ENCODE measurements at places on chromosomes 12 and 14. TPM values are rescaled to one million over a fixed set of nuclear protein-coding genes. Genes with fewer than 3 reads are reported as not detected.

The GLIPR1L1 gene
- total RNA-seq, result not detected

The PRH1 gene
- total RNA-seq, result 19.2 TPM

The TROAP gene
- 0.51 TPM for total RNA-seq

The IL25 gene
- not detected for total RNA-seq

The AGAP2 gene
- total RNA-seq, result under 0.01 TPM

GRCh38 chr14:64110802-64111201 lies 183.4 kb downstream of the ESR2 start:
- no peaks in the 10 kb centered on the region for H3K27me3 ChIP-seq
- H3K27ac ChIP-seq, result no peak overlapping the region
- no peak overlapping the region for H3K4me3 ChIP-seq

DNA sequence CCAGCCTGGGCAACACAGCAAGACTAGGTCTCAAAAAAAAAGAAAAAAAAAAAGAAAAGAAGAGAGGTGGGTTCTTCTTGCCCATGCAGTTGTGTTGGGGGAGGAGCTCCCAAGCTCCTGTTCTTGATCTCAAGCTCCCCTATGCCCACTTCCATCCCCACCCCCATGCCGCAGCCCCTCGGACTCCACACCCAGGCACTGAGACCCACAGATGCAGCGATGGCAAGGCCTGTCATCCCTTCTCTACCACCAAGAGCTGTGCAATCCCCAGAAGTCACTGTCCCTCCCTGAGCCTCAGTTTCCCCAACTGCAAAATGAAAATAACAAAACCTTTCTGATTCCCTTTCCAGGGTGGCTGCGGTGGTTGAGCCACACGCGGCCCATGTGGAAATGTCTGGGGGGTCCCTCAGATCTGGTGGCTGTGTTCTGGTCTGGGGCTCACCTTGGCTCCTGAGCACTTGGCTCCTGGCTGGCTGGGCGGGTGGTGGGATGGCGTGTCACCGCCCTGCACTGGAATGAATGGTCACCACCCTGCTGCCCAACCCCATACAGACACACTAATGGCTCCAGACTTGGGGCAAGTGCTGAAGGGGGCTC lies 22.6 kb upstream of the KIF26A start:
- no peak for DNase-seq
- H3K4me1 ChIP-seq, result no peaks in the 10 kb centered on the region
- H3K27ac ChIP-seq, result no peak overlapping the region
- peaks cover 9% of the 10 kb centered on the region for H3K27me3 ChIP-seq

GRCh38 chr14:88895116-88895515 lies 70.7 kb downstream of the TTC8 start:
- H3K27ac ChIP-seq, result no peak overlapping the region
- no peaks in the 10 kb centered on the region for H3K4me1 ChIP-seq
- peak; percentile 63 for DNase-seq
- no peaks in the 10 kb centered on the region for H3K27me3 ChIP-seq

DNA sequence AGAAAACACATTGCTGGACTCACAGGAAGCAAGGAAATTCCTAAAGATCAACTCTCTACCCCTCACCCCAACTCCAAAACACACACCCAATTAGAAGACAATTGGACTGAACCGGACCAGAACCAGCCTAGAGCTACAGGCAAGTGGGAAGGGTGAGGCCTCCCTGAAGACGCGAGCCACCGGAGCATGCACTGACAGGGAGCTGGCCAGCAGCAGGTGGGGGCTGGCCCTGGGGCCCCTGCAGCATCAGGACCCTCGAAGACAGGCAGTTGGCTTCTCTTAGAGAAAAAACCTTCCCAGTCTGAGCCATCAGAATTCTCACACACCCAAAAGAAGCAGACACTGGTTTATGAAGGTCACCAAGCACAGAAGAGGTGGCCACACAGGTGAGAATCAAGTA lies 209.5 kb upstream of the DIO3 start:
- no peak overlapping the region for H3K4me3 ChIP-seq
- DNase-seq, result no peak
- no peaks in the 10 kb centered on the region for H3K4me1 ChIP-seq
- no peaks in the 10 kb centered on the region for H3K36me3 ChIP-seq
- H3K27me3 ChIP-seq, result no peaks in the 10 kb centered on the region

GRCh38 chr12:57154804-57155434 lies 7.5 kb upstream of the LRP1-AS start:
- no peaks in the 10 kb centered on the region for H3K27me3 ChIP-seq
- peaks cover 30% of the 10 kb centered on the region for H3K4me1 ChIP-seq
- no peak overlapping the region for H3K4me3 ChIP-seq
- peaks cover 57% of the 10 kb centered on the region for H3K36me3 ChIP-seq

GRCh38 chr12:102601621-102602020 lies 121.3 kb upstream of the IGF1 start:
- H3K4me3 ChIP-seq, result no peak overlapping the region
- H3K36me3 ChIP-seq, result no peaks in the 10 kb centered on the region
- no peaks in the 10 kb centered on the region for H3K27me3 ChIP-seq
- H3K27ac ChIP-seq, result no peak overlapping the region
- H3K4me1 ChIP-seq, result no peaks in the 10 kb centered on the region
- DNase-seq, result no peak

GRCh38 chr12:98651328-98651727 lies 6.2 kb downstream of the APAF1 start:
- H3K4me1 ChIP-seq, result no peaks in the 10 kb centered on the region
- DNase-seq, result no peak
- H3K4me3 ChIP-seq, result no peak overlapping the region
- H3K27me3 ChIP-seq, result no peaks in the 10 kb centered on the region
- H3K27ac ChIP-seq, result no peak overlapping the region

DNA sequence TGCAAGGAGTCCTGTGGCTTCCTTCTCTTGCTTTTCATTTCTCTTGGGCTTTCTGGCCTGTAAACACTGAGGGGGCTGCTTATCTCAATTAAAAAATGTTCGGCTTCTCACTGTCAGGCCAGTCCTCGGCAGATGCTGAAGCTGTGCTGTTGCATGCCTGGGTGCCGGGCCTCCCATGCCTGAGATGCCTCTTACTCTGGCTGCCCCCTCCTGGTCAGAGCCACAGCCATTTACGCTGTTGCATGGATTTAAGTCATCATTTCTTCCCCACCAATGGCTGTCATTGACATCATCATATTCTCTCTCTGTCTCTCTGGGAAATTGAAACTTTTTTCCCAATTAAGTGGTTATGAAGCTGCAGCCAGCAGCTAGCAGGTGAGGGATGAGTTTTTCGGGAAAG lies 53.7 kb downstream of the FOXN4 start:
- H3K27me3 ChIP-seq, result no peaks in the 10 kb centered on the region
- H3K4me3 ChIP-seq, result no peak overlapping the region
- no peak overlapping the region for H3K27ac ChIP-seq
- no peaks in the 10 kb centered on the region for H3K4me1 ChIP-seq
- DNase-seq, result peak; percentile 8

DNA sequence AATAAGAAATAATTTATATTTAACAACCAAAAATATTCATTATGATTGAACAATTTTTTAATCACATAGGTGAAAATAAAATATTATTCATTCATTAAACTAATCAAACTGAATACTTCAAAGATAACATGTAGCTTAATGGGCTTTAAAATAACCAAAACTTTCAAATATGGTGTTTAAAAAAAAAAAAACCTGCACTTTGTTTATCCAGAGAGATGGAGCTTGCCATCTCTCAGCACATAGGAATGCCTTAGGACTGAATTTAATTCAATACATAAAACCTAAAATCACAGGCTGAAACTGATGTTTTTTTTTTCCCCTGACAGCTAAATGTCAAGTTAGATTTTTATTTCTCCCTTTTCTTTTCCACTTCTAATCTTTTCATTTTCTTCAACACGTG lies 14.4 kb upstream of the CCER1 start:
- H3K36me3 ChIP-seq, result no peaks in the 10 kb centered on the region
- DNase-seq, result no peak
- H3K4me3 ChIP-seq, result no peak overlapping the region
- no peaks in the 10 kb centered on the region for H3K27me3 ChIP-seq
- peaks cover 3% of the 10 kb centered on the region for H3K4me1 ChIP-seq
- H3K27ac ChIP-seq, result no peak overlapping the region
